Activated naive CD4-positive, alpha-beta T cell treated with anti-CD3 and anti-CD28 coated beads, Interleukin-2, amount 50 U/mL, for 72 hours (primary cell): ENCODE measurements at places on chromosomes 12 and 14. TPM values are rescaled to one million over a fixed set of nuclear protein-coding genes. Genes with fewer than 3 reads are reported as not detected.

Gene NGB
- total RNA-seq: not detected

DNA sequence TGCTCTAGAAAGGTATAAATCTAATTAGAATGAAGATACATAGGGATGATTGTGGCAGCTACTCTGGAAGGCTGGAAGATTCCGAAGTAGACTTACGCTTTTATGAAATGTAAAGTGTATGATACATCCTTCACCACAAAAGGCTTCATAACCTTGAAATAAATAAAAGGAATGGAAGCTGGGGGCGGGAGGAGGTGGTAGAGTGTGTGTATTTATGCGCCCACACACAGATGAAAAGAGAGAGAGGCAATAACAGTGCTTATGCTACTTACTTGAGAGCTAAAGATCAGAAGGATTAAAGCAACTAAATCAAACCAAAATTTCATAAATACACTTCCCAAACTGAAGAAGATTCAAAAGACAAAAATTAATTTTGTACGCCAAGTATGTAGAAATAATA lies 30.4 kb downstream of the CBX5 start:
- DNase-seq: no peak

DNA sequence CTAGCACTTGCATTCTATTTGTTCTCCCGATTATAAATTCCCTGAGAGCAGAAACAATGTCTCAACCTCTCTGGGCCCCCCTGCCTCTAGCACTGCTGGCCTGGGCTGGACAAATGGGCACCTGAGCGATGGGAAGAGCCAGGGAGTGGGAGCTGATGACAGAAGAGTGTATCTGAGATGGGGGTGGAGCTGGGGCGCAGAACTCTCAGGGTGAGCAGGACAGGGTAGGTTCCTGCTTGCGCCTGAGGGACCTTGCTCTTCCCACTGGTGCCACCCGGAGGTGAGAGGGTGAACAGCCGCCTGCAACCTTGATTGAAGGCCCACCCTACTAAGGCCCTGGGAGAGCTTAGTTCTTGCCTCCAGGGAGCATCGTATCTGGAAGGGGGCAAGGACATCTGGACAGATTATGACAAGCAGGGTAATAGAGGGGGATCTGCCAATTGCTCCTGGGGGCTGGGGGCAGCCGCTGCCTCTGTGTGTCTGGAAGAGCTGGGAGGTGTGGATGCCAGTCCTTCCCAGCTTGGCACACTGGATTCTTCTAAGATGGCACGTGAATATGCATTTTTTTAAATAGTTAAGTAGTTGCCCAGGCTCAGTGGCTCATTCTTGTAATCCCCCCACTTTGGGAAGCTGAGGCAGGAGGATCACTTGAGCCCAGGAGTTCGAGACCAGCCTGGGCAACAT lies 43.0 kb upstream of the TSPAN9 start:
- peak; percentile 55 for DNase-seq

DNA sequence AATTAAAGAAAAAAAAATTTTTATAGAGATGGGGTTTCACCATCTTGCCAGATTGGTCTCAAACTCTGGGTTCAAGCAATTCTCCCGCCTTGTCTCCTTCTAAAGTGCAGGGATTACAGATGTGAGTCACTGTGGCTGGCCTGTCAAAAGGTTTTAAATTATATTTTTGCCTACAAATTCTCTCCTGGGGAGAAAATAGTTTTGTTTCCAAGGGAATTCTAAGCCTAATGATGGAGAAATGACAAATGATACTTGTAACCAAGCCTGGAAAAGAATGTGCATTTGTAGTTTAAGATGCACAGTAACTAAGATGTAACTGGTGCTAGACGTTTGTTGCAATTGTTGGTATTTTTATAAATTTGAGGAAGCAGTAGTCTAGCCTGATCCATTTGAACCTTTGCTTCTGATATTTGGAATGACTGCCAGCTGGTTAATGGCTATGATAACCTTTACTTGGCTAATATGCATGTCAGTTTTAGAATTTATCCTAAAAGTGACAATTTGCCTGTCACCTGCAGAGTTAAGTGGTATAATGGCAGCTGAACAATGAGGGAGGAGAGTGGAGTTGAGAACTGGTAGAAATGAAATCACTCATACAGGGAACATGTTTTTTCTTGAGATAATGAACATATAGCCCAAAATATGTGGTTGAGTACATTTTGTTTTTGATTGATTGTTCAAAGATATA lies 148.0 kb downstream of the FUT8 start:
- DNase-seq: no peak
